ENCODE measurements at places on chromosomes 12 and 14.

GRCh38 chr14:34711169-34711568 is 3.2 kb downstream of the CFL2 start:
- no peak for DNase-seq

- DNase-seq: no peak
Measured at GRCh38 chr12:51062631-51063397, 14.7 kb downstream of the LETMD1 start.

GRCh38 chr12:132485619-132486018 is 4.3 kb upstream of the FBRSL1 start:
- no peak for DNase-seq

GRCh38 chr12:22821985-22822384 is 197.0 kb downstream of the ETNK1 start:
- no peak for DNase-seq

GRCh38 chr12:106600503-106600902 is 17.7 kb downstream of the RFX4 start:
- DNase-seq: no peak

DNA sequence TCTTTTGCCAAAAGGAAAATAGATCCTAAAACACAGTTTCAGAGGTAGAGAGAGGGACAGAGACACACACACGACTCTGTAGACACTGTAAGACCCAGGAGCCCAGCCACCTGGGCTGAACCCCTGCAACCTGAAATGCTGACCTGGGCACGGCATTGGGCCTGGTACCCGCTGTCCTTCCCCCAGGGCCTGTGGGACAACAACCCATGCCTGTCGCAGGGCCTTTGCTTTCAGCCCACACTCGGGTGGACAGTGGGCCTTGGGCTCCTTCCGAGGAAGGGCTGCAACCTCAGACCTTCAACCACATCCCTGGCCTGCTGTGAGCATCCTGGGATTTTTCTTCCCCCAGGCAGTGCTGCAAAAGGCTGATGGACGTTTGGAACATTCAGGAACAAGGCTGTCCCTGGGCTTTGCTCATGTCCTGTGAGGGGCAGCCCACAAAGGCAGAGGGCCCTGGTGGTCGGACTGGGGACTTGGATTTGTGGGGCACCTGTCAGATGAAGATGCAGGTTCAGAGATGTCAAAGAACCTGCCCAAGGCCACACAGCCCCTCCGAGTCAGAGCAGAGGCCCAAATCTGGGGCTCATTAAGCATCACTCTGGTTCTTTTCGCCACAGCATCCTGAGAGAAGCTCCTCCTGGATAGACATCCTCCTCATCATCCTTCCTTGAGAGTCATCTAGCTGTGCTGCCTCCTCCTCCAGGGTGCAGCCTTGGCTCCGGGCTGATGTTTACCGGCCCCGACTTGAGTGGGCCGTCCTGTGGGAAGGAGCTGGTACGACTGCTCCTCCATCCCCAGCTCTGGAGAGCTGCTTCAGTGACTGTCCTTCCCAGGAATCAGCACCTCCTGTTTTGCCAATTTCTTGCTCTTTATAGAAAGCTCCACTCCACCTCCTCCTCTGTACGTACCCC is 32.7 kb downstream of the CCDC92 start:
- no peak for DNase-seq

DNA sequence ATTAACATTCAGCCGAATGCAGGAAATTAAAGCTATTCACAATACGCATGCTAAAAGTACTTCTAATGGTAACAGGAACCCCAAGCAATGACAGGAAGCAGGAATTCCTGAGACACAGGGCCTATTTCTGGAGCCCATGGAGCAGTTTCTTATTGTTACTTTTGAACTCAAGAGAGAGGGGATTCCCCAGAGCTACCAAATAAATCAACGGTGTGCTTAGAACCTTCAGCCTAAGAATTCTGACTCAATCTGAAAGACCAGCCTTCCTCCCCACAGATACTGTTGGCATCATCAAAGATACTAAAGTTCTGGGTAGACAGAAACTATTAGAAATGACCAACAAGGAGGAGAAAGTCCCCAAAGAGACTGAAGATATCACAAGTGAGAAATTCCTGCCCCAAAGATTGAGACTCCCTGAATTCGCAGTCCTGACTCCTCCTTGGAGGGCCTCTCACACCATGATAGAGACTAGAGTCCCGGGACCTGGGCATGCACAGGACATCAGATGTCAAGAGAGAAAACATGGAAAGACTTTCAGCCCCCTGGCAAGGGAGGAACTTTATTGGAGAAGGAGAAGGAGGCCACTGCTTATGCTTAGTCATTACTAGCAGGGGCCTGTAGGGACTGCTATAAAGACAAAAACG is 32.7 kb downstream of the RTRAF start:
- no peak for DNase-seq

GRCh38 chr12:115758877-115759620 is 518.4 kb downstream of the MED13L start:
- DNase-seq: no peak

- DNase-seq: no peak
Measured at GRCh38 chr12:120748242-120748641, 22.6 kb downstream of the ACADS start.

- DNase-seq: no peak
Measured at GRCh38 chr12:91074851-91075250, 17.0 kb upstream of the KERA start.

DNA sequence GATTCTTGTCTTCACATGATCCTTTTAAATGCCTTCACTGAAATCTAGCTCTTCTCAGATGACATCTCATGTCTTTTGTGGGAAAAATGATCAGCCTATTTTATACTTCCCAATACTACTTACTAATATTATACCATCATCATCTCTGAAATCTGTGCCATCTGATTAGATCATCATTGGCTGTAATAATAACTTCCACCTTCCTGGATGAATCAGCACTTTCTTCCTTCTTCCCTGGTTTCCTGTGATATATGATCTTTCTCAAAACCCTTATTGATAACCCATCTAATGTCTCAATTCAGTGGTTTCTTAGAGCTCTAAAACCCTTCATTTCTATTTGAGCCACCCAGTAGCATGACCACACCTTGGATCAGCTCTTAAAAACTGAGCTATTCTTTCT is 30.9 kb downstream of the GPR137C start:
- no peak for DNase-seq

GRCh38 chr12:66602483-66603143 is 76.3 kb downstream of the GRIP1 start:
- no peak for DNase-seq

- DNase-seq: no peak
Measured at GRCh38 chr14:70189456-70190077, 816 bp upstream of the SLC8A3 start.

GRCh38 chr14:51024377-51024776 is 70.5 kb downstream of the TRIM9 start:
- no peak for DNase-seq

DNA sequence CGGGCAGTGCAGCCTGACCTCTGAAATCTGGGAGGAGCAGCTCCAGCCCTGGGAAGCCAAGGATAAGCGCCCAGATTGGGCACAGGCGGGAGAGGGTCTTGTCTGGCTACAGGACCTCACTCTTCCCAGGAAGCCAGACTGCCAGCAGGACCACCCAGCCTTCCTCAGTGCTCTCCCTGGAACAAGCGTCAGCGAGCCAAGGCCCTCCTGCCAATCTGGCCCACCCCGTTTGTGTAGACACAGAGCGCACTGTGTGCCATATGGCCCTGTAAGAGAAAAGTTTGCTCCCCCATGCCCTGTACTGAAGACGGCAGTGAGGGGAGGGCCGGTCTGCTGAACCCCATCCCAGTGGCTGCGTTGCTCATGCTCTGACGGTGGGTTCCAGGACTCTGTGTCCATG is 1.2 kb upstream of the C14orf180 start:
- no peak for DNase-seq

DNA sequence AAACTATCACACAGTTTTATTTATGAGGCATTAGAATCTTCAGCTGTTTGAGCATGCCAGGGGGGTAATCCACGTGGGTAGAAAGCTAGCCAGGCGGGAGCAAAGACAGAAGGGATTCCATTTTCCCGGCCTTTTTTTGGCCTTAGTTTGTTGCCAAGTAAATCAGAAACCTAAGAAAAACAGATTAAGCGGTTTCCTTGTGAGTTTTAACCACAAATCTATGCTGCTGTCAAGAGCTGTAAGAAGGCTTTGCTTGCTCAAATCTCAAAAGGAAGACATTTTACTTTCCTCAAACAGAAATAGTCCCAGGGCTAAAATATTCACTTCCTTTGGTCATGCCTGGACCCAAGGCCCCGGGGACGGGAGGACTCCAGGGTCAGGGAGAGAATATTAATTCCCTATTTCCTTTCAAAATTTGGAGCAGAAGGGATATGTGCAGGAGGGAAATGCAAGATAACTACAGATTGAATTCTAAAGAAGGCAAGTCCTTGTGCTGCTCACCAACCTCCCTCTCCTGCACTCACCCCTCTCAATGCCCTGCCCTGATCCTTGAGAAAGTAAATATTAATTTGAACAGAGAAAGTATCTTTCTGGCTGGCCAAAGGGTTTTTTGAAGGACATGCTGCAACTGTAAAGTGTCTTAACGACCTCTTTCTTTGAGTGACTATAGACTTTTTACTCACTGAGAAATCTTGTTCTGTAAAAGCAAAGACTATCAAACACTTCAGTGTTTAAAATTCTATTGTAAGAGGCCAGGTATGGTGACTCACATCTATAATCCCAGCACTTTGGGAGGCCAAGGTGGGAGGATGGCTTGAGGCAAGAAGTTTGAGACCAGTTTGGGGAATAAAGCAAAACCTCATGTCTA is 75.7 kb downstream of the HSD17B6 start:
- no peak for DNase-seq

DNA sequence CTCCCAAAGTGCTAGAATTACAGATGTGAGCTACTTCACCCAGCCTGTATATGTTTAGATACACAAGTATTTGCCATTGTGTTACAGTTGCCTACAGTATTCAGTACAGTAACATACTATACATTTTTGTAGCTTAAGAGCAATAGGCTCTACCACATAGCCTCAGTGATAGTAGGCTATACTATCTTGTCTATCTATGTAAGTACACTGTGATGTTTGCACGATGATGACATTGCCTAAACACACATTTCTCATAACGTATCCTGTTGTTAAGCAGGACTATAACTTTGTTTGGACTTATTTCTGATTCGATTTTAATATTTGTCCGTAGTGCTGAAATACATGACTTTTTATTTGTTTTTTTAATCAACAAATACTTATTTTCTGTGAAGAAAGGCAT is 129.2 kb downstream of the PCNX1 start:
- no peak for DNase-seq

DNA sequence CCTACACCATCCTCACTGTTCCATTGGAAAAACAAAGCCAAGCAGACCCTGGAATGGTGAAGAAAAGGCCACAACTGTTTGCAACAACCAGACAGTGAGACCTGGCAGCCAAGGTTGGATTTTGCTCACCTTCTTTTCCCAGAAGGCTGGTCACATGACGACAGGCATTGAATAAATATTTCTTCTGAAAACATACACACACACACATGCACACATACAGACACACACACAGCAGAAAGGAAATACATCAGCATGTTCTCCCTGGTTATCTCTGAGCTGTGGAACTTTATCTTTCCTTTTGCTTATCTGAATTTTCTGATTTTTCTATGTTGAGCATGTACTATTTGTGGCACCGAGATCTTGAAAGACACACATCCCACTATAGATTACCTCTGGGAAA is 38.0 kb upstream of the CCDC60 start:
- DNase-seq: no peak

DNA sequence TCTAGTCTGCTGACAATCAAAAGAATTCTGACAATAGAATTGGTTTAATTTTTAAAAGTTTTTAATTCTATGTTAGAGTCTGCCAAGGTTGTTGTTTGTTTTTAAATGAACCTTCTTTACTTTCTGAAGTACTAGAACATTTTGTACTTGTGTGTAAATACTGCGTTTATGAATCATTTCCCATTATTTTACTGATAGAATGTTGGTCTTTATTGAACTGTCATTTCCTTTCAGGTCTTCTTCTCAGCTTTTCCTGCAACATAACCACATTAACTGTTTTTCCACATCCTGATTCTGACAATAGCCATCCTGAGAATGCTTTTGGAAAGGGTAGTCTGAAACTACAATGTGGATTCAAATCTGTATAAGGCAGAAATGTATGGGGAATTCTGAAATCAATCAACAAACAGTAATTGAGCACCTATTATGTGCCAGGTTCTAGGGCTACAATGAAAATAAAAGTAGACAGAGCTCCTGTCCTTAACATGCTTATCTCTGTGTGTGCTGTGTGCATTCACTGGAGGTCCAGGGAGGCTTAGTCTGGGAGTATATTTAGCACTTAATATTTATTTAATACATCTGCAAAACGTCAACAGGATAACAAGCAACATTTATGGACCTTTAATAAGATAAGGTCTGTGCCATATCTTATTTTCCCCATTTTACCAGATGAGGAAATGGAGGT is 73.1 kb upstream of the SLC38A2 start:
- DNase-seq: no peak

DNA sequence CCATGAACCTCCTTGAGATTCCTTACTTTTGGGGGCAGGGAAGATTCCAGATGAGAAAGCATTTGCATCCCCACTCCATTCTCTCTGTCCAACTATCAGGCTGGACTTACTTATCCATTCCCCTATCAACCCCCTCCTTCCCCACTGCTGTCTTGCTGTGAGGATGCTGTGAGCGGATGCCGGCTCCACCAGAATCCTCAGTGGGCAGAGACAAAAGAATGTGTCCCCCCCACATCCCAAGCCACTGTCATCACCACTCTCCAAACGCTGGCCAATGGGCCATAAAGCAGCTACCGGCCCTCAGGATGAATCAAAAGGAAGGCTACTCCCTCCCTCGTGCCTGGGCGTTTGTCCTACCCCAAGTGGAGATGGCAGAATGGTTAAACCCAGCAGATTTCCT is 173.0 kb upstream of the NTF3 start:
- no peak for DNase-seq

DNA sequence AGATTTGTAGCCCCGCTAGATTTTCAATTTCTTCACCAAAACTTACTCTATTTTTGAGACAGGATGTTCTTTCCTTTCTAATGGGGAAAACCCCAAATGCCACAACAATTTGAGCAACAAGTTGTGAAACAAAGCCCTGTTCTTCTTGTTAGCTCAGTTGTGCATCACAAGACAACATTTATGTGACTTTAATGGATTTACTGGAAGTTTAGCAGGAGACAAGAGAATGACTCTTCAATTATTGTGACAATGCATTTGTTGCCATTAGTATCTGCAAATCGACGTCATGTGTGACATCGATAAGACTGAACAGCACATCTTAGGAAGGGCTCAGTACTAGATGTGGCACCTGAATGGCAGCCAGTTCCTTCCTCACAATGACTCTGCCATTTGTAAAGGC is 1028.9 kb upstream of the TMEM132C start:
- DNase-seq: no peak

- no peak for DNase-seq
Measured at GRCh38 chr12:132571598-132571997, 38.8 kb downstream of the LRCOL1 start.

All from stimulated activated CD8-positive, alpha-beta memory T cell treated with anti-CD3 and anti-CD28 coated beads, Interleukin-7, amount 100 ng/mL, for 1 hour (primary cell).